ENCODE measurements at places on chromosomes 5 and 9.

GRCh38 chr5:103256178-103256577 is 2.4 kb upstream of the MACIR start:
- DNase-seq: no peak

DNA sequence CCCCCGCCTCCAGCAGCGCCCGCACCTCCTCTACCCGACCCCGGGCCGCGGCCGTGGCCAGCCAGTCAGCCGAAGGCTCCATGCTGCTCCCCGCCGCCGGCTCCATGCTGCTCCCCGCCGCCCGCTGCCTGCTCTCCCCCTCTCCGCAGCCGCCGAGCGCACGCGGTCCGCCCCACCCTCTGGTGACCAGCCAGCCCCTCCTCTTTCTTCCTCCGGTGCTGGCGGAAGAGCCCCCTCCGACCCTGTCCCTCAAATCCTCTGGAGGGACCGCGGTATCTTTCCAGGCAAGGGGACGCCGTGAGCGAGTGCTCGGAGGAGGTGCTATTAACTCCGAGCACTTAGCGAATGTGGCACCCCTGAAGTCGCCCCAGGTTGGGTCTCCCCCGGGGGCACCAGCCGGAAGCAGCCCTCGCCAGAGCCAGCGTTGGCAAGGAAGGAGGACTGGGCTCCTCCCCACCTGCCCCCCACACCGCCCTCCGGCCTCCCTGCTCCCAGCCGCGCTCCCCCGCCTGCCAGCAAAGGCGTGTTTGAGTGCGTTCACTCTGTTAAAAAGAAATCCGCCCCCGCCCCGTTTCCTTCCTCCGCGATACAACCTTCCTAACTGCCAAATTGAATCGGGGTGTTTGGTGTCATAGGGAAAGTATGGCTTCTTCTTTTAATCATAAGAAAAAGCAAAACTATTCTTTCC is 19.3 kb downstream of the CDKN2A start:
- DNase-seq: no peak

DNA sequence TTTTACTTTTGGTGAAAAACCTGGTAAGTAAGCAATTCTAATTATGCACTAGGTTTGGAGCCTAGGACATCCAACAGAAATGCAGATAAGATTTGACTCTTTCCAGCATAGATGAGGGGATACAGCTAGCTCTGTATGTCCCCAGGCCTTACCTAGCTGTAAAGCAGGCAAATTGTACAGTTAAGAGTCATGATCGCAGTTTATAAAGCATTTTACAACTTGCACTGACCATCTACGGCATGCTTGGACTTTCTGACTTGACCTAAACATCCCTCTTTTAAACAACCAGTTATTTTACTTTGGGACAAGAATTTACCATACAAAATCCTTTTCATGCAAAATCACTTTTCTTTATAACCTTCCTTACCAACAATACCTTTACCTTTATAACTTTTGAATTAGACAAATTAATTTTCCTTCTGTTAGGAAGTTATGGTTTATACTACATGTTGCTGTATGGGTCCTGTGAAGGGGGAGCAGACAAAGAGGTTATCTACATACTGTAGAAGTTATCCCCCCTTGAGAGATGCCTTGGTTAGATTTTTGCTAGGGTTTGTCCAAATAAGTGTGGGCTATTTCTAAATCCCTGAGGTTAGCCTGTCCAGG is 36.8 kb downstream of the FGD3 start:
- DNase-seq: no peak

GRCh38 chr5:129943936-129944335 is 39.7 kb downstream of the CHSY3 start:
- no peak for DNase-seq

GRCh38 chr5:138502121-138502520 is 36.8 kb downstream of the EGR1 start:
- no peak for DNase-seq

- no peak for DNase-seq
Observed at GRCh38 chr5:97623441-97623840, 440.4 kb upstream of the RIOK2 start.

DNA sequence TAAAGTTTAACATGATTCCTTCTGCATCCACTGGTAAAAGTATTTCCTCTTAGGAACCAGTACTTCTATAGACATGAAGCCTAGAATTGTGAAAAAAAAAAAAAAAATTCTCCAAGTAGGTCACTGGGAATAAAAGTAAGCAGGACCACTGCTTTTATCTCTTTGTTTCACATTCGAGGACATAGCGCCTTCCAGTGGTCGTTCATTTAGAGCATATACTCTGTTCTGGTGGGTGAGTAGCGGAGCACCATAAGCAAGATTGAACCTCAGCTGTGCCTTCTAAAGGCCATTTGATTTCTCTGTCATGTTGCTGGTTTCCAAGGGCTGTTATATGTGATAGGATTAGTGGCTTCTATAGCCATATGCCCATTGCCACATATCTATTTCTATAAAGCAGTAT is 393.1 kb downstream of the TMEM232 start:
- no peak for DNase-seq

GRCh38 chr9:134824583-134824982 is 56.0 kb upstream of the FCN2 start:
- DNase-seq: no peak

DNA sequence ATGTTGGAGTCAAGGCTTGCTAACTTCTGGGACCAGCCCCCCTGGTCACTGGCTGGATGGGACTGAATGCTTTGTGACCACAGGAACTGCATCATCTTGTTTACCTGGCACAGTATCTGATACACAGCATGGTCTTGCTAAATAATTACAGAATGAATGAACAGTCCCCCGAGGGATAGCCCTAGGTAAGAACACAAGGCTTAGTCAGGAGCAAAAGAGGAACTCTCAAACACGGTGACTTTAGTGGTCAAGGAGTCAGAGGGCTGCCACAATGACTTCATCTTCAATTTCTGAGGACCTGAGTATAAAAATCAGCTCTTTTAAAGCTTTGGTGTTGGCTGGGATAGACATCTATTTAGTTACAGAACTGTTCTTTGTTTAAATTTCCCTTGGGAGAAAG is 15.1 kb upstream of the CXCL14 start:
- DNase-seq: no peak

- peak; percentile 4 for DNase-seq
Observed at GRCh38 chr9:90801241-90801972, at the start of gene SYK. SYK (plus strand) TSS chr9:90801819; CDS start chr9:90843899, 42,080 bp downstream.

DNA sequence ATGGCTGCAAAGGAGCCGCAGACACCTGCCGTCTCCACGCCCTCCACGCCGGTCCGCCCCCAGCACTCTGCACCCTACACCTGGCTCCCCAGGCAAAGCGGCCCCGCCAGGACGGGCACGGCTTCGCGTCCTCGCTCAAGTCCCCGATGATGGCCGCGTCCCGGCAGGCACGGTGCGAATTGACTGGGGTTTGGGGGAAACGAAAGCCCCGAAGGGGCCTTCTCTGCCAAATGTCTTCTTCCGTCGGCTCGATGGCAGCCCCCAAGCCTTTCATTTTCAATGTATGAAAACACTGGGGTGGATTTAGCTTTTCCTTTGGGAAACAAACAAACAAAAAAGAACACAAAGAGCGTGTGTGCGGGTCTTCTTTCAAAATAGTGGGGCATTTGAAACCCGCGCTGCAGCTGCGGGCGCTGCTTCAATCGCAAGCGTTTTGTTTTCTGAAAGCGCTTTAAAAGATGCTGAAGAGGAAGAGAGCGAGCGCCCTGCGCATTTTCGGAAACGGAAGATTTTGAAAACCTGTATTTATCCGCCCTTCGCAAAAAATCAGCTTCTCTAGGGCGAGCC is 160.0 kb downstream of the RMI1 start:
- no peak for DNase-seq

DNA sequence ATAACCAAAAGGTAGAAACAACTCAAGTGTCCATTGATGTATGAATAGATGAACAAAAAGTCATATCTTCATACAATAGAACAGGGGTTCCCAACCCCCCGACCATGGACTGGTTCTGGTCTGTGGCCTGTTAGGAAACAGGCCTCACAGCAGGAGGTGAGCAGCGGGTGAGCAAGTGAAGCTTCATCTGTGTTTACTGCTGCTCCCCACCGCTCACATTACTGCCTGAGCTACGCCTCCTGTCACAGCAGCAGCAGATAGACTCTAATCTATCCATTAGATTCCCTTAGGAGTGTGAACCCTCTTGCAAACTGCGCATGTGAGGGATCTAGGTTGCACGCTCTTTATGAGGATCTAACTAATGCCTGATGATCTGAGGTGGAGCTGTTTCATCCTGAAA is 478.0 kb downstream of the BRINP1 start:
- no peak for DNase-seq

GRCh38 chr5:160169326-160169725 is 50.1 kb upstream of the PWWP2A start:
- DNase-seq: no peak

DNA sequence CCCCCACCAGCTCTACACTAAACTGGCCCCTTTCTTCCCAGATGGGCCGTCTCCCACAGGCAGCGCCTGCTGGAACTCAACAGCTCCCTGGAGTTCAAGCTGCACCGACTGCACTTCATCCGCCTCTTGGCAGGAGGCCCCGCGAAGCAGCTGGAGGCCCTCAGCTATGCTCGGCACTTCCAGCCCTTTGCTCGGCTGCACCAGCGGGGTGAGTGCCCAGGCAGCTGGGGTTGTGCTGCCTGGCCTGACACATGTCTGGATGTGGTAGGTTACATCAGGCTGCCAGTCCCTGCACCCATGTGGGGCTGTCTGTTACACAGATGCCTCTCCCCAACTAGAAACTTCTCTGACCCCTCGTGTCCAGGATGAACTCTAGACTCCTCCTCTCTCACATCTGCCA is 9.8 kb downstream of the NHP2 start:
- no peak for DNase-seq

DNA sequence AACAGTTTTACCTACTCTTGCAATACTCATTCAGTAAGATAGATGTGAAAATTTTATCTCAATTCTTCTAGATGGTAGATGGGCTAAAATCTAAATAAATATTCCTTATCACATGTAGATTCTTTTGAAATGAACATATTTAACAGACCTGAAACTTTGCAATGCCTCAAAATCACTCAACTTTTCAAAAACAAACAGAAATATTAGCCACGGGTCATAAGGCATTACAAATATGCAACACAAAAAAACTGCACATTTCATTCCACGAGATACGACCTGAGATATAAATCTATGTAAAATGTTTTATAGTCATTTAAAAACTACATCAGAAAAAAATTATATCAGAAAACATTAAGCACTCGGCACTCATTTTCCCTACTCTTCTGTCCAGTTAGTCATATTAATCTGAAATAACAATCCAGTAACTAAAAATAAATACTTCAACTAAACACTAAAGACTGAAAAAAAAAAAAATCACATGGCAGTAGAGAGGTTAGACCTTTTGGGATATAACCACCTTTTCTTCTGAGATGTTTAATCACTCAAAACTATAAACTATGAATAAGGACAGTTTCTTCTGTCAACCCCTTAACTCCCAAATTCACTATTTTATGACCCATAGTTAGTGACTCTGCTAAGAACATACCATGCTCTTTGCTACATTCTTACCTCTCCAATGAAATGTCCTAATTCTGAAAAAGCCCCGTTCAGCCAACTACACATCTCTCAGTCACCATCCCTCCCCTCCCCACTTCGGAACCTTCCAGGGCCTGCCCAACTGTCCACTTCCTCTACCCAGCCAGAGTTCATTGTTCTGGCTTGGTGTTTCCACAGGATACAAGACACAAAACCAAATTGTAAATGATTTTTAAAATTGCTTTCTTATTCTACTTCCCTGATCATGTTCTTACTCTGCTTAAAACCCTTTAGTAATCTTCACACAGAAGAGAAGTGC is 6.4 kb downstream of the HOMER1 start:
- DNase-seq: no peak

Data from activated T-cell treated with anti-CD3 and anti-CD28 coated beads for 24 hours (primary cell).